ENCODE measurements at places on chromosomes 13 and 19.

- no peak for DNase-seq
These were observed 37.9 kb downstream of the ARHGAP35 start for GRCh38 chr19:46898731-46899130.

DNA sequence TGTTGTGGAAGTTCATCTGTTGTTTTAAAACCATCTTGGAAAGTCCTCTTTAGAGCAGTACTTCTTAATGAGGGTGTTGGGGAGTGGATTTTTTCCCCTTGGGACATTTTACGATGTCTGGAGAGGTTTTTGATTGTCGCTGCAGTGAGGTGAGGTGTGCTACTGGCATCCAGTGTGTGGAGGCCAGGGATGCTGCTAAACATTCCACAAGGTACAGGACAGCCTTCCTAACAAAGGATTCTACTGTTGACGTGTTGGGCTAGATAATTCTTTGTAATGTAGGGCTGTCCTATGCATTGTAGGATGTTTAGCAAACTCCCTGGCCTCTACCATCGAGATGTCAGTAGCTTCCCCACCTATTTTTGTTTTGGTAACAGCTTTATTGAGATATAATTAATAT, 33.3 kb downstream of the NAA16 start:
- DNase-seq, result no peak

DNA sequence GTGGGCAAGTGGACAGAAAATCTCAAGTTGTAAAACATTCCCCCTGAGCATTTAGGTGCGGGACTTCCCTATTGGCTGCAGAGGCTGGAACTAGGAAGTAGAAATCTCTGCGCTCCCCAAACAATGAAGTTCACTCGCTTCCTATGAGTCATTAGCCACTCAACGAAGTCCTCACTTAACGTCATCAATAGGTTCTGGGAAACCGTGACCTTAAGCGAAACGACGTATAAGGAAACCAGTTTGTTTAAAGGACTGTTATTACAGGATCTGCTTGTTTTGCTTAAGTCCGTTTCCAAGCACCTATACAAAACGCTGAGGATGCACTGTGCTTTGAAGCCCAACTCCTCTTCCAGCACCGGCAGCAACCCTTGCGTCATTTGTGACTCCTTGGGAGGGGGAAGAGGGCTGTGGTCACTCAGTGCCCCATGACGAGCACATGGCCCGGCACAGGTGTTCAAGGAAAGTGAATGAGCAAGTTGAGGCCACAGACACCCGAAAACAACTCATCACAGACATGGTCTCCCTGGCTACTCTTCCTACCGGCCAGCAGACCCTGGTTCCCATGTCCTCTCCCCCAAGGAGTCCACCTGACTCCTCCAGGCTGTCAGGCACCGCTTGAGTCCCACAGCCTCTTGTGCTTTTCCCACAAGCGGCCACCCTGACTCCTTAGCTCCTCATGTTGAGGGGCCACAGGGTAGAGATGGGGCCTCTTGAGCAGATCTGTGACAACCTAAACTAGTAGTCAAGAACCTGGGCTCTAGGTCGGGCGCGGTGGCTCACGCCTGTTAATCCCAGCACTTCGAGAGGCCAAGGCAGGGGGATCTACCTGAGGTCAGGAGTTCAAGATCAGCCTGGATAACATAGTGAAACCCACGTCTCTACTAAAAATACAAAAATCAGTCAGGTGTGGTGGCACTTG, 4.8 kb downstream of the RPS16 start:
- peak; percentile 70 for DNase-seq

DNA sequence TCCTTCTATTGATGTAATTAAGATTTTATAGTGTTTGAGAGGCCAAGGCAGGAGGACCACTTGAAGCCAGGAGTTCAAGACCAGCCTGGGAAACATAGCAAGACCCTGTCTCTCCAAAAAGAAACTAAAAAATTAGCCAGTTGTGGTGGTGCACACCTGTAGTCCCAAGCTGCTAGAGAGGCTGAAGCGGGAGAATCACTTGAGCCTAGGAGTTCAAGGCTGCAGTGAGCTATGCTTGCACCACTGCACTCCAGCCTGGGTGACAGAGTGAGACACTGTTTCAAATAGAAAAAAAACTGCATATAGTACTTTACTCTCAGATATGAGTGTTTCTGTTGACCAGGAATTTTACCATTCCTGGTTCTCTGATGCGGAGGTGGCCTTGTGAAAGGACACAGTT, 48.9 kb downstream of the CDADC1 start:
- DNase-seq, result no peak

DNA sequence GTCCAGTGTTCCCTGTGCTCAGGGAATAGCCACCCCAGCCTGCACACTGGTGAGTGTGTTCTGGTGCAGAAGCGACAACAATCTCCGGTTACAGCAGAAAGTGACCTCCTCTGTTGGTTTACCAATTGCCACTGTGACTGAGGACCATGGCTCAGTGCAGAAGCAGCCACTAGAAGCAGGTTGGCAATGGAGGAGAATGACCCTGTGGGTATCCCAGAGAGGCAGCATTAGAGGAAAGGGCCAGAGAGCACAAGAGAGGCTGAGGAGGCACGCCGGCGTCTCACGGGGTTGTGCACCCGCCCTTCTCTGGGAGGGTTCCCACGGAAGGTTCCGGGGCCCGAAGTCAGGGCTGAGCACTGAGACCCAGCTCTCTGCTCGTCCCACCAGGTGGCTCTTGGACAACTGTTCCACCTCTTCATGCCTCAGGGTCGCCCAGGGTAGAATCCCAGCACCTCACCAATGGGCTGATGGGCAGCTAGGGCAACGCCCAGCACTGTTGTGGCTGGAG, 14.0 kb downstream of the PROZ start:
- no peak for DNase-seq

- no peak for DNase-seq
These were observed 192.6 kb downstream of the PCDH17 start for GRCh38 chr13:57824121-57824520.

GRCh38 chr13:31731921-31732320, 7.4 kb upstream of the RXFP2 start:
- DNase-seq, result no peak

- no peak for DNase-seq
These were observed 21.4 kb downstream of the SIAH3 start for GRCh38 chr13:45830121-45830520.
